Femur (tissue), 1 donor: ENCODE measurements at places on chromosomes 1 and 21.

GRCh38 chr1:215863796-215864195 is 296.7 kb downstream of the KCTD3 start:
- no peak for DNase-seq

DNA sequence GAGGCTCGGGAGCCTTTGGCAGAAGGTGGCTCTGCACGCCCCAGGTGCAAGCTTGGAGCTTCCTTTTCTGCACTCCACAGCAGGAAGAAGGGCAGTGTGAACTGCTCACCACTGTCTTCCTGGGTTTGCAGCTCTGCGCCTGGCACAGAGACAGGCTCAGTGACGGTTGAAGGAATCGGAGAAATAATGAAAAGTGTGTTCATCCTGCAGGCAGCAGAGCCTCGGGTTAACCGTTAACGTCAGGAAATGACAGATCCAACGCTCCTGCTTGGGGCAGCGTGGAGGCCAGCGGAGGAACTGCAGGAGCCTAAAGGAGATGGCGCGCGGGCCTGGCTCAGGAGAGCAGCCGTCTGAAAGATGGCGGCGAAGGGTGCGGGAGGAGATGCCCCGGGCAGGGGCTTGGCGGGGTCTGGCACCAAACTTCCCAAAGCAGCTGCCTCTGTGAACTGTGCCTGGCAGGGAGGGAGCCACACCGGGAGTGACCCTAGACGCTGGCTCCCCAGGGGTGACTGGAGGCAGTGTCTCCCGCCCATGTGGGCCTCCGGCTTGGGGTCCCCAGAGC is 10.9 kb upstream of the SAMD11 start:
- peak; percentile 26 for DNase-seq

- no peak for DNase-seq
These were observed 56.6 kb downstream of the STYXL2 start for GRCh38 chr1:167150492-167150833.

DNA sequence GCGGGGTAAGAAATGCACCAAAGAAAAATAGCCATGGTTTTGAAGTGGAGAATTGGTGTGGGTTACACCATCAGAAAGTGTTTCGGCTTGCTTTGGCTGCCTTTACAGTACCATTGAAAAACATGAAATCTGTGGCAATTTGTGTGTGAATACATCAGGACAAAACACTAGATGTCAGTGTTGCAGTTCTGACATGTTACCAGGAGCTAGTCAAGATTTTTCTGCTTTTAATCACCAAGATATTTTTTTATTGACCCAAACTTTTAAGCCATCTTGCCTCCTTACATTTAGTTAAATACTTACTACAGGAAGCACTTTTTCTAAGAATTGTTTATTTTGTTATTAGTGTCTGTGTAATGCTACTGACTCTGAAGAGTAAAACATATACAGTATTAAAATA is 14.3 kb downstream of the RRP15 start:
- no peak for DNase-seq

- peak; percentile 90 for DNase-seq
These were observed 36.6 kb upstream of the SLC44A3 start for GRCh38 chr1:94783342-94784189.

- no peak for DNase-seq
These were observed 7.6 kb downstream of the RASSF5 start for GRCh38 chr1:206514813-206515387.

- no peak for DNase-seq
These were observed 98.9 kb downstream of the CRB1 start for GRCh38 chr1:197366996-197367395.

DNA sequence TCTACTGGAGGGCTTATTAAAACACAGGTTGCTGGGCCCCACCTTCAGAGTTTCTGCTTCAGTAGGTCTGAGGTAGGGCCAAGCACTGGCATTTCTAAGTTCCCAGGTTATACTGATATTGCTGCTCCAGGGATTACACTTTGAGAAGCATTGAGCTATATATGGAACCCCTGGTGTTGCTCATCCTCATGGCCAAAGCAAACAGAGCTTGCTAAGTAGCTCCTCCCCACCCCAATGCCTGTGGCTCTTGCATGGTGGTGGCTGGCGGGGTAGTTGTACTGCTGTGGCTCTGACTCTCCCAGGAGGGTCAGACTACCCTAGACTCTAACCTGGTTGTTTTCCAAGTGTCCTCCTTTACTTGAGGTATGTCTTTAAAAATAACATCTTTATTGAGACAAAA is 143.6 kb downstream of the SPATA46 start:
- no peak for DNase-seq

DNA sequence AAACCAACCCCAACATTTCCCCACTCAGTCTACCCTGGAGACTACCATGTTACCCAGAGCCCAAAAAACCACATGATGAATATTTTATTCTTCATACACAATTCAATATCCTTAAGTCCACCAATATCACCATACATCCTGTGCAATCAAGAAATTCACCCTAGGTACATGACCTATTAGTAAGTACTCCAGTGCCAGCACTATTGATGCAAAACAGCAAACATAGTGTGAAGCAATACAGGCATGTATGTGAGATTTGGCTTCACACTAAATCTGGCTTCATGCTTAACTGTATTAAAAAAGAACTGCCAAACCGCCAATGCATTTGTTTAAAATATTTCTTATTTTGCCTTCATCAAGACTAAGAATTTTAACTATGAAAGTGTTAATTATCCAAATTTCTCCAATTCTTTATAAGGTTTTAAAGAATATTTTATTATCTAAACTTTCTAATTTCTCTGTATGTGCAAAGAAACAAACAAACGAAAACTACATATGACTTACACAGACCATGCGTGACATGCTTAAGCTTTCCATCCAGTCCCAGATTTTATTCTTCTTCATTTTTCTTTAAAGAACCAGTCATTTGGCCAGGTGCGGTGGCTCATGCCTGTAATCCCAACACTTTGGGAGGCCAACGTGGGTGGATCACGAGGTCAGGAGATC is 22.4 kb upstream of the TMEM125 start:
- no peak for DNase-seq

DNA sequence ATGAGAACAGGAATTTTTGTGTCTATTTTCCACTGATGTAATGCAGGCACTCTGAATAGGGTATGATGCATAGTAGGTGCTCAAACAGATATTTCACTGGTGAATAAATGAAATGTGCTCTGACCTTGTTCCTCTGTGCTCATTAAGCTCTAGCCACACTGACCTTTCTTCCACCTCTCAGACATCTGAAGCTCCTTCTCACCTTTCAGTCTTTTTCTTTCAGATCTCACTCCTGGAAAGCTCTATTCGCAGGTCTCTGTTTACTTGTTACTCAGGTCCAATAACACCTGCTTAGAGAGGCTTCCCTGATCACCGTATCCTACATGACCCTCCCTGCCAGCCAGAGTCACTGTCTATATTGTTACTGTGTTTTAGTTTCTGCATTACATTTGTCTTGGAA is 59.2 kb upstream of the IVNS1ABP start:
- DNase-seq = no peak

- no peak for DNase-seq
These were observed 39.4 kb downstream of the LTN1 start for GRCh38 chr21:28953247-28953646.

DNA sequence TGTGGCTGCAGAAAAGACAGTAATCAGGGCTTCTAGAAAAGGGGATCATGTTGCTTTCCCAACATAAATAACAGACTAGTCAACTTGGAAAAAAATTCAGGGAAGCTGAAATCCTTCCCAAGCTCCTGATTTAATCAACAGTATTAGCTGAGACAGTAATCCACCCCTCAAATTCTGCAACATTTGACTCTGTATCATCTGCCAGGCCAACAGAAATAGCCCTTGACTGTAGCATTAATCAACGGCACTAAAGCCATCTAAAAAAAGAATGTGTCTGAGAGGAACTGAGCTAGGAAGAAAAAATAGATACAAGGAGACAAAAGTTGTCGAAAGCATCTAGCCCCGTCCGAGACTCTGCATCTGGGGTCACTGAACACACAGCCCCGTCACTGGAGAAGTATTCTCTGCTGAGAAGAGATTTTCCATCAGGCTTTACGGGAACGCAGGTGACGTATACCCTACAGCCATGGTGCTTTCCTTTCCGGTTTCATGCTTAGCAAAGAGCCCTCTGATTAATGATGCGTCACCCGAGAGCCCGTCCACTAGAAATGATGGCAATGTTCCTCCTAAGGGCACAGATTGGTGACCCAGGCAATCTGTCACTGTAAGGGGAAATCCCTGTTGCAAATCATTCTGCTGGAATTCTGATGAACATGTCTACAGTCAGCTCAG is 42.1 kb upstream of the TP53BP2 start:
- peak; percentile 29 for DNase-seq

GRCh38 chr1:25755475-25756125 is 44.4 kb upstream of the SELENON start:
- no peak for DNase-seq

DNA sequence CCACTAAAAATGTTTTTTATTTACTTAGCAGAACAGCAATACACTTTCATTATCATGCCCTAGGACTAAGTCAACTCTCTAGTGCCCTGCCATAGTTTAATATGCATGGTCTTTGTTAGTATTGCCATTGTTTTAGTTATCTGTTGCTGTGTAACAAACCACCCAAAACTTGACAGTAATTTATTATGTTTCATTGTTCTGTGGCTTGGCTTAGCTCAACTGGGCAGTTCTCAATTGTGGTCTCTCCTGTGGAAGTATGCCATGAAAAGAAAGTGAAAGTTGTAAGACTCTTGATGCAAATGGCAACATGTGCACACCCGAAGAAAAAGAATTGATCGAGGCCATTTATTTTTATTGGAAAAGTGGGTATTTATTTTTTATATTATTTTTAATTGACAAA is 206.3 kb upstream of the KCTD3 start:
- no peak for DNase-seq

- no peak for DNase-seq
These were observed 131.8 kb downstream of the PDE4B start for GRCh38 chr1:65924471-65924870.

- DNase-seq = peak; percentile 21
These were observed 182.9 kb upstream of the KCND3 start for GRCh38 chr1:112172294-112172882.

- DNase-seq = no peak
These were observed 221.7 kb downstream of the COL11A1 start for GRCh38 chr1:102886638-102887037.

DNA sequence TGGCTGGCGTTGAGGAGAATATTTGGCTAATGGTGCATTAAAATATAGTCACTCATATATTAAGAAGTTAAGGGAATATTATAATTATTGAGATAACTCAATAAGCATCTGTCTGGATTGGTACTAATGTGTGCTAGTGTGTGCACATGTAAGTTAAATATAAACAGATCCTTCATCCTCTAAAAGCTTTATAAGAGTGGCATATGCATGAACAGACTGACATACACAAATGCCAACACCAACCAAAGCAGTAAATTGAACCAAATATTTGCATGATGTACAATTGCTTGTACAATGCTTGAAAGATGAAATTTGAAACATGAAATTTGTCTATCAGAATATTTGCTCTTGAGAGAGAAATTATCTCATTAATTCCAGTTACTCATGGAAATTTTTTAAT is 344.9 kb downstream of the ADGRL2 start:
- DNase-seq = no peak

DNA sequence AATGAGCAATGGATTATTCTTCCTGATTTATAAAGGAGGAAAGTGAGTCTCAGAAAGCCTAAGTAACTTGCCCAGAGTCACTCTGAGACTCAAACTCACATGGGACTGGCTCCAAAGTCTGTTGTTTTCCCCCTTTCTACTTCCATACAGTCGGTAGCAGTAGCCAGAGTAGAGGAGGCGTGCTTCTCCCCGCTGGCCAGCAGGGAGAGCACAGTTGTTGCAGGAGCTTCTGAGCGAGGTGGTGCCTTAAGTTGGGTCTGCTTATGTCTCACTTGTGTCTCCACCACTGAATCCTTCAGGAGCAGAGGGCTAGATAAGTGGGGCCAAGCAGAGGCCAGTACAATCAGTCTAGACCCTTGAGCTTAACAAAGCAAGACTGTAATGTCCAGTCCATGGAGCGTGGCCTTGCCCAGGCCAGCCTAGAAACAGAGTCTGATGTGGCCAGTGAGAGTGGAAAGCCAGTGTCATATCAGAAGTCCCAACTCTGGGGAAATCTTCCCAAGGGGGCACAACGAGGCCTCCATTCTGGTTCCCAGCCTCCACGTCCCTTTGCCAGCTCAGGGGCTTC is 181.9 kb downstream of the ZSCAN20 start:
- no peak for DNase-seq

GRCh38 chr1:200207711-200208126 is 180.2 kb downstream of the NR5A2 start:
- no peak for DNase-seq

GRCh38 chr1:50703240-50703639 is 256.8 kb downstream of the FAF1 start:
- no peak for DNase-seq

DNA sequence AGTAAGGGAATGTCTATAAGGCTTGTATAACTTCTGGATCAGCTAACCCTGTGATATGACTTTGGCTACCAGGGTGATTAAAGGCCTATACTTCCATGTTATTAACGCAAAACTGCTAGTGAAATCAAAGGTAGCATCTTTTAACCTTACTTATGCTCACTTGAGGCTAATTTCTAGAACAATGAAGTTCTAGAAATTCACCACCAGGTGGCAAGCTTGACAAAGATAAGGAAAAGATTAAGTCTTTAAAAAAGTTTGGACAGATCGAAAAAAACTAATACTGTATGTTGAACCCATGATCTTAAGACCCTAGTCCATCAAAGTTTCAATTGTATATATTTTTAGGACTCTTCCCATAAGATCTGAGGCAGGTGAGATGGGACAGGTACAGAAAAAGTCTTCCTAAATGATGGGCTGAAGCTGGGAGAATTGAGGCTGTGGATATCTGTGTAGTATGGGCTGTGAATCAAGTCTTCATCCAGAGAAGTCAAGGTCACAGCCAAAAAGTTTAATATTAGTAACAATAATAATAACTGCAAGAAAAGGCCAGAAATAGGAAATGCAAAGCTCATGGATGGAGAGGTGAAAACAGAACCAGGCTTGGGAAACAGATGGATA is 18.8 kb downstream of the KYAT3 start:
- DNase-seq = no peak

DNA sequence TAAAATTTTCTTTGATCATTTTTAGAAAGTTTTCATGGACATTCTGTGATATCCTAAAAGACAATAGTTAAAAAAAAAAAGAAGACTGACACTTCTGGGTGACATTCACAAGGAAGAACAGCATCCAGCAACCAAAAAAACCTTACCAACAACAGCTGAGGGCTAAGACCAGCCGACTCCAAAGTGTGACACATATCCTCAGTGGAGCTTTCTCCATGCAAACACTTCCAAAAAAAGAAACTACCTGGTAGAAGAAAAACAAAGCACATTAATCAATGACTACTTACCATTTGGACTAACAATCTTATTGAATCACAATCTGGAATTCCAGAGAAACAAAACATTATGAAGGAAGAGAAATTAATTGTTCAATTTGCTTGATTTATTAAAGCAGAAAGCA is 88.2 kb downstream of the IARS2 start:
- no peak for DNase-seq

GRCh38 chr1:202259705-202260104 is 66.1 kb downstream of the LGR6 start:
- no peak for DNase-seq

- DNase-seq = peak; percentile 88
These were observed 31.2 kb downstream of the CDCP2 start for GRCh38 chr1:54121482-54122134.
